K562 (cell line): ENCODE measurements at places on chromosomes 11 and 22. TPM values are rescaled to one million over a fixed set of nuclear protein-coding genes. Genes with fewer than 3 reads are reported as not detected.
A peak's percentile ranks its signal among the peaks of the same experiment; 100 is the strongest.

The KRTAP5-7 gene
- total RNA-seq = not detected in 2 replicates

The MTMR3 gene
- total RNA-seq = 12.3 and 13.6 TPM in 2 replicates

The ARFIP2 gene
- total RNA-seq = 42.9 and 46.5 TPM in 2 replicates

DNA sequence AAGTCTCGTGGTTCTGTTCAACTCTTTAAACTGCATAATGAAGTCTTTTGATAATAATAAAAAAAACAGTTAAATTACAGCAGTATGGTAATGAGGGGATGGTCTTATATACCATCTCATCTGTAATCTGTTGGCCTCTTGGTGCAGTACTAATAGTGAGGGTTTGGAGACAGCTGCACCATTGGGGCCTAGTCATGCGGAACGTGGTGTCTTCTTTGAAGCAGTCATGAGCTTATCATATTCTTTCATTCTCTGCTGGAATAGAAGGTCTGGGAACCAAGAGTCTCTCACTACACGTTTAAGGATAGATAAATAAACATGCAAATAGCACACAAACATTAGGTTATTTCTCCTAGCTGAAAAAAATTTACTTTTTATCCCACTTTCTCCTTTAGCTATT is 40.9 kb upstream of the OR9Q1 start:
- H3K36me3 ChIP-seq = no peaks in the 10 kb centered on the region
- no peaks in the 10 kb centered on the region for H3K4me1 ChIP-seq
- DNase-seq = no peak
- H3K4me3 ChIP-seq = no peak overlapping the region

DNA sequence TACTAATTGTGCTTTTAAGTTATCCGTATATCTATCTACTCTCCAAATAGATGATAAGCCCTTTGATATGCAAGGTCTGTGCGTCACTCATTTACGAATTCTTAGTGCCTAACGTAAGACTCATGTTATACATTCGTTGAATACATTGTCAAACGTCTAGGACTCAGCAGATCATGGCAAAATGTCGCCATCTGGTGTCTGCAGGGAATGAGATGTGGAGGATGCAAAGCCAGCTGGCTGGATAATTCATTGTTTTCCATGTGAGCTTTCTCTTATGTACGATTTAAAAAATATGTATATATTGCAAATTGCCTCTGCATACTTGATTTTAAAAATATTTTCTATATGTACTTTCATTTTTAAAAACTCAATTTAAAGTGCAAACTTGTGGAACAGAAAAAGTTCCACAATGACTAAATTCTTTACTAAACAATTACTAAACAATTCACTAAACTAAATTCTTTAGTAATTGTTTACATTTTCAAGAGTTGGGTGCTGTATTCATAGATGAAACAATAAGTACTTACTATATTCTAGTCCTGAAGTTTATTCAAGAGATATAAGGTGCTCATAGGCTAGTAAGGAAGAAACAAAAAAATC is 33.8 kb downstream of the ZNF202 start:
- no peak overlapping the region for H3K4me3 ChIP-seq
- H3K27ac ChIP-seq = no peak overlapping the region
- H3K4me1 ChIP-seq = no peaks in the 10 kb centered on the region
- DNase-seq = peak; percentile 60
- peaks cover 5% of the 10 kb centered on the region; the same call in 1 of the 2 replicates for H3K27me3 ChIP-seq
